ENCODE measurements at places on chromosomes 1 and 21. TPM values are rescaled to one million over a fixed set of nuclear protein-coding genes. Genes with fewer than 3 reads are reported as not detected.

DNA sequence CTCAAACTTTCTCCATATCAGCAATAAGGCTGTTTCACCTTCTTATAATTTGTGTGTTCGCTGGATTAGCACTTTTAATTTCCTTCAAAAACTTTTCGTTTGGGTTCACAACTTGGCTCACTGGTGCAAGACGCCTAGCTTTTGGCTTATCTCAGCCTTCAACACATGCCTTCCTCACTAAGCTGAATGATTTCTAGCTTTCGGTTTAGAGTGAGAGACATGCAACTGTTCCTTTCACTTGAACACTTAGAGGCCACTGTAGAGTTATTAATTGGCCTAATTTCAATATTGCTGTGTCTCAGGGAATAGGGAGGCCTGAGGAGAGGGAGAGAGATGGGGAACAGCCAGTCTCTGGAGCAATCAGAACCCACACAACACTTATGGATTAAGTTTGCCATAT lies 41.2 kb upstream of the IFNLR1 start:
- DNase-seq = no peak

GRCh38 chr1:15573477-15573876 lies 11.4 kb downstream of the AGMAT start:
- no peak for DNase-seq

DNA sequence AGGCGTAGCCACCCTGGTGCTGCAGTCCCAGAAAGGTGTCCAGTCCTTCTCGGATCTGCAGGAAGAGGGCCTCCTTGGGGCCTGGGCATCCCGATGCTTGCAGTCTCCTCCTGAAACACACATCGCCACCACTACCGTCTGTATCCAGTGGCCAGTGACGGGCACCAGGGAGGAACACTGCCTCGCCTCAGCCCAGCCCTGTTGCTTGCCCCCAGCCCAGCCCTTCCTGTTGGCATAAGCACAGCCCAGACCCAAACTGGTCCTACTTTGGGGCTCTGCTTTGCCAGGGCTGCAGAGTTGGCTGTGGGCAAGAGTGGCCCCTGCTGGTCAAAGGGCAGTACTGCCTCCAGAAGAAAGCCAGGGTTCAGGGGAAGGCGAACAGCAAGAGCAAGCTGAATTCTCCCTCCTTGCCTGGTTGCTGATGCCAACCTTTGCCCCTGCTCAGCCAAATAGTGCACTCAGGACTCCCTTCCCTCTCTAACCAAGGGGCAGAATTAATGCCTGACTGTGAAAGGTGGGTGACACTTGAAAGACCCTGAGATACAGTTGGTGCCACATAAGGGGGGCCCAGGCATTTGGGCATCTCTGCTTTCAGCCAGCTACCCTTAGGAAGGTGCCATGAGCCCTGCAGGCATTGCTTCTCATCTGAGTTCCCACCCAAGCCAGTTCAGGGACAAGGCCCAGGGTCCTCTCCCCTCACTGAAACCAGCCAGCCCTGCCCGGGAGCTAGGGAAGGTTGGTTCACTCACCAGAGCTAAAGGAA lies 11.1 kb upstream of the ARHGEF2 start:
- DNase-seq = peak; percentile 79

Gene COL8A2
- total RNA-seq = 2.5 TPM

Gene RIPPLY3
- total RNA-seq = 0.93 TPM

Data from type B pancreatic cell (in vitro differentiated cells).